Stimulated activated CD4-positive, alpha-beta T cell treated with anti-CD3 and anti-CD28 coated beads, Interleukin-12 subunit alpha, Interleukin-12 subunit beta, amount 100 ng/mL, for 24 hours (primary cell): ENCODE measurements at places on chromosomes 13 and 19.
A peak's percentile ranks its signal among the peaks of the same experiment; 100 is the strongest.

DNA sequence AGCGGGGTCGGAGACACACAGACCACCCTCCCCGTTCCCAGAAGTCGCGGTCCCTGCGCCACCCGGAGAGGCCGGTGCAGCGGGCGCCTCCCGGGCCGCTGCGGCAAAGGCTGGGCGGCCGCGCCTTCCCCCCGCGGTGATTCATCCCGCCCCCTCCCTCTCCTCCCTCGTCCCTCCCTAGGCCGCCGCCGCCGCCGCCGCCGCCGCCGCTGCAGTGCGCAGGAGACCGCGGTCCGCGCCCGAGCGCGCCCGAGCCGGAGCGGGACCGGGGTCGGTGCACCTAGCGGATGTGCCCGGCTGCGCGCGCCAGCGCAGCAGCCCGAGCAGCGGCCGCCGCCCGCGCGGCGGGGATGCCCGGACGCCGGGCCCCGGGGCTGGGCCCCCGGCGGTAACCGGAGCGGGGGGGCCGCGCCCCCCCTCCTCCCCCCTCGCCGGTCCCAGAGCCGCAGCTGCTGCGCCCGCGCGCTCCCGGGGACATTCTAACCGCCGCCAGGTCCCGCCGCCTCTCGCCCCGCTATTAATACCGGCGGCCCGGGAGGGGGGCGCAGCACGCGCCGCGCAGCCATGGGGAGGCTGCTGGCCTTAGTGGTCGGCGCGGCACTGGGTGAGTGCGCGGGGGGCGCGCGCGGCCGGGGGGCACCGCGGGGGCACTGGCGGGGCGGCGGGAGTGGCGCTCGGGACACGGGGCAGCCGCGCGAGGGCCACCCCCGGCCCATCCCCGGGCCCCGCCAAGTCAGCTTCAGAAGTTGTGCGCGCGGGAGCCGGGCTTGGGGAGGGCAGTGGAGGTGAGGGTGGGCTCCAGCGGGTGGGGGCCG is at the start of gene SCN1B:
SCN1B (plus strand) TSS at position 214 of the 815 bp plus-strand sequence; CDS start at position 565, 351 bp downstream.
- peak; percentile 67 for DNase-seq

GRCh38 chr13:24997367-24997967 is 98.5 kb upstream of the PABPC3 start:
- DNase-seq = peak; percentile 4

DNA sequence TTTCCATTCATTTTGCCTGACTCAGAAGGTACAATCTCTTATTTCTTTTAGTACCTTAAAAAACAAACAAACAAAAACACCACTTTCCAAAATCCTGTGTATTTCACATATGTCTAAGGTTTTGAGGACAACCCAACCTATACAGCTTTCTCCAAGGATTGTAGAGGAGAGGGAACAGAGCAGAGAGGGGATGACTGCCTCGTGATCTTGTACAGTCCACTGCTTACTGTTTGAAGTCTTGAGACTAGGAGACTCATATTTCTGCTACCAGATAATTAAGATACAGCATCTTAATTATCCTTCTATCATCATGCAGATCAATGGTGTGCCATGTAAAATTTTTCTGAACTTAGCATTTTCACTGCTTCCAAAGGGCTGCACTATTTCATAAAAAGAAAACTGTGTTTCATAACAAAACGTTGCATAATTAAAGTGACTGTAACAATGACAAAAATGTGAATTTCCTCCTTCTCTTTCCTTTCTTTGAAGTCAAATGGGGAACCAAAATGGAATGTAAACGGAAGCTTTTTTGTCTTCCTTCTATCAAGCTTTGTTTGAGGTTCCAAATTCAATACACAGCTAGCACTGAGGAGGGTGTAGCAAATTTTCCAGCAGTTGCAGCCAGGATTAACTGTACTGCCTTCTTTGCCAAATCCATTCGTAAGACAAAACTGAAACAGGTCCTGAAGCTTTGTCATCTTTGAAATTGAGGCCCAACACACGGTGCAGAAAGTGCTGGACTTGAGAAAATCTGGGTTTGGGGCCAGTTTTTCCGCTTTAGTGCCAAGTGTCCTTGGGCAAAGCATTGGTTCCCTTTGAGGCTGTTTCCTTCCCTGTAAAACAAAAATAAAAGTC is 34.9 kb upstream of the RCBTB2 start:
- no peak for DNase-seq

- peak; percentile 18 for DNase-seq
Observed at GRCh38 chr19:51354742-51355148, 11.4 kb downstream of the ETFB start.

DNA sequence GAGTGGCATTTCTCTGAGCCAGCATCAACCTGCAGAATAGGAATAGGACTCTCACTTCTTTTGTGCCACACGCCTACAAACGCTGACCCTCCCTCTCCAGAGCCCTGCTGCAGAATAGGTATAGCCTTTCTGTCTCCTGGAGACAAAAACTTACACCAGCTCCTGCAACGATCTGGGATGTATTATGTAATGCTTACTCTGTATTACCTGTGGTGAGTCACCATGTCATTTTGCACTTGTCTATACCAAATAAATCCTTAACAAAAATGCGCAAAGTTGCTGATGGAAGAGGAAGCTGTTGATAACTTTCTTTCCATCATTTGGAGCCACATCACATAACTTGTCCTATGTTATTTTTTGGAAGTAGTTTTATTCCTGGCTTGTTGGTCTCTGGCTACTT is 155.8 kb upstream of the FNDC3A start:
- no peak for DNase-seq

DNA sequence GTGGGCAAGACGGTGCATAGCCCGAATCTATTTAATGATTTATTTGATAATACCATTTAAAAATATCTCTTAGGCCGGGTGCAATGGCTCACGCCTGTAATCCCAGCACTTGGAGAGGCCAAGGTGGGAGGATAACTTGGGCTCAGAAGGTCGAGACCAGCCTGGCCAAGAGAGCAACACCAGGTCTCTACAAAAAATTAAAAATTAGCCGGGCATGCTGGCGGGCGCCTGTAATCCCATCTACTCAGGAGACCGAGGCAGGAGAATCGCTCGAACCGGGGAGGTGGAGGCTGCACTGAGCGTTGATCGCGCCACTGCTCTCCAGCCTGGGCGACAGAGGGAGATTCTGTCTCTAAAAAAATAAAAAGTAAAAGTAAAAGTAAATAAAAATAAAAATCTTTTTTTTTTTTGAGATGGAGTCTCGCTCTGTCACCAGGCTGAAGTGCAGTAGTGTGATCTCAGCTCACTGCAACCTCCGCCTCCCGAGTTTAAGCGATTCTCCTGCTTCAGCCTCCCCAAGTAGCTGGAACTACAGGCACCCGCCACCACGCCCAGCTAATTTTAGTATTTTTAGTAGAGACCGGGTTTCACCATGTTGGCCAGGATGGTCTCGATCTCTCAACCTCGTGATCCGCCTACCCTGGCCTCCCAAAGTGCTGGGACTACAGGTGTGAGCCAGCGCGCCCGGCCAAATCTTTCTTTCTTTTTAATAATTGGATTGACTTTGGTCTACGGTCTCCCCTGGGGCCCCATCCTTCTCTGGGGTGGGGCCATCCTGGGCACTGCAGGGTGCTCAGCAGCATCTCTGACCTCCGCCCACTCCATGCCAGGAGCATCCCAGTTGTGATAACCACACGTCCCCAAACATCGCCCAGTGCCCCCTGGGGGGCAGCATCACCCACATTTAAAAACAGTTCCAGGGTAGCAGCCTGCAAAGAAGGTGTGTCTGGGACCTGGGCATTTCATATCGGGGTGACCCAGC is 90.7 kb downstream of the GNG7 start:
- DNase-seq = no peak

- no peak for DNase-seq
Observed at GRCh38 chr19:43420954-43421353, 6.3 kb downstream of the TEX101 start.

- no peak for DNase-seq
Observed at GRCh38 chr13:34765446-34766180, 176.5 kb upstream of the NBEA start.

DNA sequence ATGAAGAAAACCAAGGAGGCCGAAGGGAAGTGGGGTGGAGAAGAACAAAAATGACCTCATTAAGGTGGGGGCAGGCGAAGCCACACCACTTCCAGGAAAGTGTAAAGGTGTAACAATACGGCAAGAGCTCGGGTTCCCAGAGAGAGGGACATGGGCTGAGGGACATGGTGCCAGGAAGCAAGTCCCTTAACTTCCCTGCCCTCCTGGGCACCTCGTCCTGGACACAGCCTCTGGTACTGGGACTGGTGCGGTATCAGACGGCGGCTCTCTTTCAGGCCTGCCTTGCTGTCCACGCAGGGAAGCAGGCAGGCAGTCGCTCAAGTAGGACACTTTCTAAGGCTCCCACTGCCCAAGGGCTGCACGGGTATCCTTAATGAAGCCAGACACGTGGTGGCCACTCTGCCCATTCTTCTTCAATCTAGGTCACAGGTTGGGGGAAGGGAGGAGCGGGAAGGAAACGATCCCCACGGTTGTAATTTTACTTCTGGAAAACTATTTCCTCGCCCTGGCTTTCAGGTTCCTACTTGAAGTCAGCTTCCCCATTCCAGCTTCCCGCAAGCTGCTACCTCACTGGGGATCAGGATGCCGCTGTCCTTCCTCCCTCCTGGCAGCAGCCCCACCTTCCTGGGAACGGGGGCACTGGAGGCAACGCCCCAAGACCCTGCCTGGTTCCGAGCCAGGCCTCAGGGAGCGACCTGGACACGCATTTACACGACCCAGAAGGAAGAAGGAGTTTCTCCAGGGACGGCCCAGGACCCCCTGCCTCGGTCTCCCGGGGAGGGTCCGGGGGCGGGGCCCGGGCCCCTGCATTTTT is 1.2 kb downstream of the AP3D1 start:
- no peak for DNase-seq

- DNase-seq = no peak
Observed at GRCh38 chr19:46611776-46612175, 10.6 kb downstream of the CALM3 start.

GRCh38 chr19:6533746-6534418 is 3.1 kb downstream of the TNFSF9 start:
- DNase-seq = no peak

DNA sequence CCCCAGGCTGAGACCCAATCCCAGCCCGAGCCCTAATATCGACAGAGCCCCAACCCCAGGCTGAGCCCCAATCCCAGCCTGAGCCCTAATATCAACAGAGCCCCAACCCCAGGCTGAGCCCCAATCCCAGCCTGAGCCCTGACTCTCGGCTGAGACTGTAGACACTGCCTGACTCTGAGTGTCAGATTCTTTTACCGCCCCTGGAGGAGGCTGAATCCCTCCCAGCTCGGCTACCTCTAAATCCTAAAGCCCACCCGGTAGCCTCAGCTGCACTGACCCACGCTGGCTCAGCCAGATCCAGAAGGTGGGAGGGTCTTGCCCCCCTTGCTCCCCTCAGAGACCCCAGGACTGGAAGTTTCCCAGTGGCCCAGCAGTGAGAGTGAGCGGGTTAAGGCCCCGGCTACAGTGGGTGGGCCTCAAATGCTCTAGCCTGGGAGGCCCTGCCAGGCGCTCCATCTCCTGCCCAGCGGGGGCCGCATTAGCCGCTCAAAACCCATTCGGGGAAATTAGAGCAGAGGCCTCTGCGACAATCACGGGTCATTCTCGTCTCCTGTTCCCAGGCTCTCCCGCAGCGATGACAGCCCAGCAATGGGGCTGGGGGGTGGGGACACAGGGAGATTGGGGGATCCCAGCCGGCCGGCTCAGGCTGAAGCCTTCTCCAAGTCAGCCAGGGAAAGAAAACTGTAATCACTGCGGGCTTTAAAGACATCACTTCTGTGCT is 43.8 kb downstream of the ZNRF4 start:
- no peak for DNase-seq

GRCh38 chr13:114286808-114287207 is 5.4 kb downstream of the UPF3A start:
- no peak for DNase-seq

DNA sequence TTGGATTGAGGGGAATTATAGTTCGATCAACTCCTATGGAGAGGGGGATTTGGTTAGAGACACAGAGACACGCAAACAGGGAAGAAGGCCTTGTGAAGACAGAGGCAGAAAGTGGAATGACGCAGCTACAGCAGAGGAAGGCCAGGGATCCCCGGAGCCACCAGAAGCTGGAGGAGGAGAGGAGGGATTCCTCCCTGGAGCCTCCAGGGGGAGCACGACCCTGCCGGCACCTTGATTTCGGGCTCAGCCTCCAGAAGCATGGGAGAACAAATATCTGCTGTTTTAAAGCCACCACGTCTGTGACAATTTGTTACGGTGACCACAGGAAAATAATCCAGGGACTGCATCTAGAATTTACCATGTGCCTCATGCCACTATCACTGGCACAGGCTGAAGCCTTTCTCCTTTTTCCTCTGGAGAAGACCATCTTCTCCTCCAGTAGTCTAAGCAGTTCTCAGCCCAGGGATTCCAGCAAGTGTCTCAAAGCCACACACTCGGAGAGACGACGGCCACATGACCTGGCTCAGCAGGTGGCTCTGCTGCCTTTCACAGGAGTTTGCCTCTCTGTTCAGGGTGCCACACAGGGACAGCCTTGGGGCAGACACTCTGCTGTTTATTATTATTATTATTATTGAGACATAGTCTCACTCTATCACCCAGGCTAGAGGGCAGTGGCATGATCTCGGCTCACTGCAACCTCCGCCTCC is 39.9 kb upstream of the CCNE1 start:
- DNase-seq = no peak

- no peak for DNase-seq
Observed at GRCh38 chr13:40375489-40376171, 290.8 kb downstream of the FOXO1 start.

GRCh38 chr19:13169769-13170168 is 19.6 kb downstream of the IER2 start:
- DNase-seq = no peak

DNA sequence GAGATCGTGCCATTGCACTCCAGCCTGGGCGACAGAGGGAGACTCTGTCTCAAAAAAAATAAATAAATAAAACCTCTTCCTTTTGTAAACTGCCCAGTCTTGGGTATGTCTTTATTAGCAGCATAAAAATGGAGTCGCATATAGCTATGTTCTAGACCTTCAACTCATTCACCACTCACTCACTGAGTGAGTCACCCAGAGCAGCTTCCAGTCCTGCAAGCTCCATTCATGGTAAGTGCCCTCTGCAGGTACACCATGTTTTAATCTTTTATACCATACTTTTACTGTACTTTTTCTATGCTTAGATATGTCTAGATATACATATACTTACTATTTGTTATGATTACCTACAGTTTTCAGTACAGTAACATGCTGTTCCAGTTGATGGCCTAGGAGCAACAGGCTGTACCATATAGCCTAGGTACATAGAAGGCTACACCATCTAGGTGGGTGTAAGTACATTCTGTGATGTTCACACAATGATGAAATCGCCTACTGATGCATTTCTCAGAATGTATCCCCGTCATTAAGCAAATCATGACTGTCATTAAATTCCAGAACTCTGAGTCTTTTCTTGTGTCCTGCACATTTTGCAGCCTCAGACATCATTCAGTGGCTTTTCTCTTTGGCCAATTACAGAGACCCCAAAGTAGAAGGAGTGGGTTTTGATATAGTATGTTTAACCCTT is 13.7 kb upstream of the FARP1 start:
- DNase-seq = no peak

- no peak for DNase-seq
Observed at GRCh38 chr19:40831502-40832430, 18.5 kb downstream of the CYP2A6 start.

GRCh38 chr13:39675904-39676303 is 20.4 kb downstream of the COG6 start:
- no peak for DNase-seq

GRCh38 chr19:44662691-44663385 is 8.4 kb upstream of the CEACAM19 start:
- no peak for DNase-seq

- DNase-seq = no peak
Observed at GRCh38 chr13:47332149-47332548, 435.3 kb upstream of the HTR2A start.

- no peak for DNase-seq
Observed at GRCh38 chr13:103430368-103430767, 364.2 kb upstream of the SLC10A2 start.

- no peak for DNase-seq
Observed at GRCh38 chr13:29771247-29771646, 79.2 kb downstream of the UBL3 start.
